ENCODE measurements at places on chromosomes 5 and 9.

- DNase-seq: no peak
Measured at GRCh38 chr5:111859031-111859430, 102.0 kb upstream of the NREP start.

- DNase-seq: no peak
Measured at GRCh38 chr9:106414042-106414441, 448.9 kb upstream of the ZNF462 start.

GRCh38 chr5:53555160-53555559 lies 5.3 kb upstream of the NDUFS4 start:
- no peak for DNase-seq

DNA sequence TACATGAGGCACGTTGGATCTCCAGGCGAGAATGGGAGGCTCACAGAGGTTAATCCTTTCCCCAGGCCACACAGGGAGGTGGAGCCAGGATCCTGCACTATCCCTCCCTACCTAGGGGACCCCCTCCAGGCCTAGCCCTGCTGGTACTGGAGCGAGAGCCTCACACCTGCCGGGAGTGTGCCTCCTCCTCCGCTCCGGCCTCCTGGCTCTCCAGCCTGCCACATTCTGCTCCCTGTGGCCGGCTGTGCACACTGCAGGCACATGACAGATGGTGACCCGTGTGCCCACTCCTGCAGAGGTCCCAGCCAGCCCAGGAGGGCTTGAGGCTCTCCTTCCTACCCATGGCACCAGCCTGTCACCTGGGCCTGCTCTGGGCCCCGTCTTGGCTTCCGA lies 93.4 kb downstream of the RXRA start:
- DNase-seq: no peak

DNA sequence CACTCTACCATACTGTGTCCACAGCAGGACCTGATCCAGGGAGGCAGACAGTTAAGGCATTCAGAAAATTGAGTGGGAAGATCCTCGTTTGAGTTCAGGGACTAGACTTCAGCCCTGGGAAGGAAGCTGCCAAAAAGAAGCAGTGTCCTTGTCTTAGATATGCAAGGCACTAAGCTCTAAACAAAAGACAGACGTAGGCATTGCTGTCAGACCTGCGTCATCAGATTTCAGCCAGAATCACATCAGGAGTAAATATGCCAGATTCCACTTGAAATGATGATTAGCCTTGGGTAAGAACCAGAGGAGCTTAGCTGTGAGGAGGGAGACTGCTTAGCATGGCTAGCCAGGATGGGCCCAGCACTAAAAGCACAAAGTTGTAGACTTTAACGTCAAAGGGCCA lies 56.7 kb downstream of the MAMDC2 start:
- no peak for DNase-seq

DNA sequence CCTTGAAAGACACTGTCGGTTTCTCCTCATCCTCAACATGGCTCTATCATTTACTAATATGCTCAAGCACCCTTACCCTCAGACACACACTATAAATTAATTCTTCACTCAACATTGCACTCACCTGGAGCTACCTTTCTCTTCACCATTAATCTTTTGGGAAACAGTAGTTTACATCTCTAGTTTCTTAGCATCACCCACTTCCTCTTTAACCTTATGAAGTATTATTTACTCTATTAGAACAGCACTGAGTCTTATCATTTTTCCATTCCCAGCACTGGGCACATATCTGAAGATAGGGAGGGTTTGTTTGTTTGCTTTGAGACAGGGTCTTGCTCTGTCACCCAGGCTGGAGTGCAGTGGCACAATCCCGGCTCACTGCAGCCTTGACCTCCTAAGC lies 213.5 kb downstream of the SMARCA2 start:
- no peak for DNase-seq

GRCh38 chr5:56610093-56610698 lies 205.2 kb upstream of the MAP3K1 start:
- DNase-seq: peak; percentile 65

- DNase-seq: no peak
Measured at GRCh38 chr9:95772320-95773052, 103.0 kb upstream of the ERCC6L2 start.

All from CD4-positive, alpha-beta T cell treated with Interleukin-15 for 4 hours (primary cell).